Caco-2 (cell line): ENCODE measurements at places on chromosomes 2 and 18. TPM values are rescaled to one million over a fixed set of nuclear protein-coding genes. Genes with fewer than 3 reads are reported as not detected.

GRCh38 chr2:237074211-237074993 is 11.3 kb upstream of the COPS8 start:
- no peak for DNase-seq

Gene CD207
- 0.16 and 0.23 TPM in 2 replicates for total RNA-seq

DNA sequence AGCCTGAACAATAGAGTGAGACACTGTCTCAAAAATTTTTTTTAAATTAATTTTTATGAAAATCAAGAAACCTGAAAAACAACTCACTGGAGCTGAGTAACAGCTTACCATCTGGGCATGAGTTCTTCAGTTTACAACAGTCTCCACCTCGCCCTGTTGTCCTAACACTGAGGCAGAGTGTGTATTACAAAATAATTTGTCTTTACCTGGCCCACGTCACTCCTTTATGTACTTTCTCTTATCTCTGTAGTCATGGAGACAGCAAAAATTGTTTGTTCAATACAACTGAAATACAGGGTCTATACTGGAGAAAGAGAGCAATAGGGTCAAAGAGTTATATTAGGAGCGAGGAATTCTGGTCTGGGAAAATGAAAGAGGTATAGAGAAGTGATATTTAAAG is 48.1 kb downstream of the CYTIP start:
- no peak for DNase-seq

- DNase-seq: no peak
These were observed 152.9 kb downstream of the MGAT5 start for GRCh38 chr2:134406736-134407135.

- DNase-seq: no peak
These were observed 17.3 kb downstream of the RAB1A start for GRCh38 chr2:65112633-65113032.

- DNase-seq: no peak
These were observed 2115.5 kb upstream of the CELF4 start for GRCh38 chr18:39681061-39681460.

DNA sequence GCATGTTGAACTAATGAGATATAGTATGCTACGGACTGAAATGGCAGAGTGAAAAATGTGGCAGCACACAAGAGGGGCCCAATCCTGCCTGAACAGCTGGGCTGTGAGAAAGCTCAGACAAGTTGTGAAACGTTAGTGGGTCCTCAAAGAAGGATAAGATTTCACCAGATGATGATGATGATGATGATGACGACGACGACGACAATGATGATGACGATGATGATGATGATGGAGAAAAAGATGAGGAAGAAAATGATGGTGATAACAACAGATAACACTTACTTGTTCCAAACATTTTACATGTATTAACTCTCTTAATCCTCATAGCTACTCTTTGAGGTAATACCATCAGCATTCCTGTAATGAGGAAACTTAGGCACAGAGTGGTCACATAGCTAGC is 94.2 kb downstream of the WDPCP start:
- DNase-seq: no peak

GRCh38 chr2:198490748-198491147 is 686.4 kb downstream of the PLCL1 start:
- no peak for DNase-seq

Gene ACYP2
- 4.1 and 5.4 TPM in 2 replicates for total RNA-seq

DNA sequence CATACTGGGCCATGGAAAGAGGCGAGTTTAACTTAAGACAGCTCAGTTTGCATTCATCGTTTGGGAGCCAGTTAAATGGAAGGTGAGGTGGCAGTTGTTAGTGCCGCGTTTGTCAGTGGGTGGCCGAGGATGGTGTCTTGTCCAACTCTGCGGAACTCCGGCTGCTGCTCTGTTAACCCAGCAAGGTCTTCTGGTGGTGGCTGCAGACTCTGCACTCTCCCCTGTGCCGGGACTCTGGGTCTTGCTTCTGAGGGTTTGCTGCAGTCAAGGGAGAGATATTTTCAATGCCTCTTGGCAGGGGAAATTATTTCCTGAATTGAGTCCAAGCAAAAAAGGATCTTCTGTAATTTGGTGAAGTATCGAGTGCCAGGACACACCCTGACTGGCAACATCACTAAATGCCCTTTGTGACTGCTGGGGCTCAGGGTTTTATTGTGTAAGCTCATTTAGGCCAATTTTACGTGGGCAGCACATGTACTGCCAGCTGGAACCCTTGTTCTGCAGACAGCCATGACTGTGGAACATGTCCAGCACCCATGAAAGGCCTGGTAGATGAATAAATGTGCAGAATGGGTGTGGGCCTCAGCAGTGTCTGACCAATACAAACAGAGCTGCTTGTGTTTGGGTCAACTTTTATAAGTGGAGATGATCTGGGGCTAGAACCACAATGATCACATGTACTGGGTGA is 58.1 kb downstream of the IL1R2 start:
- DNase-seq: no peak

DNA sequence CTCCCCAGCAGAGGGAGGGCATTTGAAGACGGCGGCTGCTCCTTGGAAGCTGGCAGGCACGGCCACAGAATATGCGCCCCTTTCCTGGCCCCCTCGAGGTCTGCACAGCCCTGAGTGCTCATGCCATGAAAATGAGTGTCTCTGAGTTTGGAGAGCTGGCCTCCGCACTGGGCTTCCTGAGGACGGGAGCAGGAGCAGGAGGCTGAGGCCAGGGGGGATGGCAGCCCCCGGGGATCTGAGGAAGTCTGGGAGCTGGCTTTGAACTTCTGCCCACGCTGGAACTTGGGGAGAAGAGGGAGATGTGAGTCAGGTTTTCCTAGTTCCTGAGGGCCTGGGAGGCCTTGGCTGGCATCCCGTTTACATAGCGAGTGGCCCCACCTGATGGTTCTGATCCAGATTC is 47.0 kb downstream of the RRM2 start:
- DNase-seq: no peak

Gene MATN3
- total RNA-seq: 16.2 and 18.1 TPM in 2 replicates

DNA sequence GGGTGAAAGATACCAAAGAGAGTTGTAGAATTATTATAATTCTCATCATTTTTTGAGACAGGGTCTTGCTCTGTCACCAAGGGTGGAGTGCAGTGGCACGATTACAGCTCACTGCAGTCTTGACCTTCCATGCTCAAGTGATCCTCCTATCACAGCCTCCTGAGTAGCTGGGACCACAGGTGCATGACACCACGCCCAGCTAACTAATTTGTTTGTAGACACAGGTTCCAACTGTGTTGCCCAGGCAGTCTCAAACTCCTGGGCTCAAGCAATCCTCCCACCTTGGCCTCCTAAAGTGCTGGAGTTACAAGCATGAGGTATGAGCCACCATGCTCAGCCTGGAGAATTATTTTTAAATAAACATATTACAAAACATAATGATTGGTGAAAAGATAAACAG is 92.8 kb upstream of the MSH6 start:
- no peak for DNase-seq

- peak; percentile 0 for DNase-seq
These were observed 35.3 kb downstream of the GALNT1 start for GRCh38 chr18:35616664-35617423.
